ENCODE measurements at places on chromosomes 6 and 20. TPM values are rescaled to one million over a fixed set of nuclear protein-coding genes. Genes with fewer than 3 reads are reported as not detected.

The CST5 gene
- total RNA-seq = not detected

The TENT5A gene
- 23.1 TPM for total RNA-seq

The NRN1 gene
- 23.9 TPM for total RNA-seq

The SUMO4 gene
- 2.2 TPM for total RNA-seq

The VSX1 gene
- not detected for total RNA-seq

The AVP gene
- total RNA-seq = 0.18 TPM

The PNLDC1 gene
- total RNA-seq = 0.22 TPM

DNA sequence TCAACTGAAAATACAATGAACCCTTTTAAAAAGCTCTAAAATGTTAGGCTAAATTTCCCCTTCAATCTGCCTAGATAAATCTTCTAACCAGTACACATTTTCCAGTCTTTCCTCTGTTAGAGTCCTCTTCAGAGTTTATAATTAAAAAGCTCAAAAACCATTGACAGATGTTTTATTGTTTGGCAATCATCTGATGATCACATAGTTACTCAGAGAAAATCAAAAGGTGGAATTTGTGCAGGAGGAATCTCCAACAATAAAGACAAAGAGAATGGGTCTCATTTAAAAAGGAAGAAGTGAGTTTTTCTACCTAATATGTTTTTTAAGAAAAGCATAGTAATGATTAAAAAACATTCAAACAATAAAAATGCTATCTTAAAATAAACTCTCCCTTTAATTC, 3.1 kb downstream of the TRAPPC3L start:
- H3K36me3 ChIP-seq = no peaks in the 10 kb centered on the region
- H3K27ac ChIP-seq = no peak overlapping the region
- H3K4me1 ChIP-seq = no peaks in the 10 kb centered on the region
- no peak overlapping the region for H3K4me3 ChIP-seq
- no peaks in the 10 kb centered on the region for H3K27me3 ChIP-seq
- no peak for DNase-seq

- peaks cover 12% of the 10 kb centered on the region for H3K4me1 ChIP-seq
- H3K36me3 ChIP-seq = peaks cover 3% of the 10 kb centered on the region
- no peak overlapping the region for H3K27ac ChIP-seq
Measured at GRCh38 chr6:150680510-150680909, 80.8 kb downstream of the PLEKHG1 start.

- H3K27ac ChIP-seq = no peak overlapping the region
- DNase-seq = no peak
- no peak overlapping the region for H3K4me3 ChIP-seq
- peaks cover 14% of the 10 kb centered on the region for H3K4me1 ChIP-seq
- H3K27me3 ChIP-seq = no peaks in the 10 kb centered on the region
- H3K36me3 ChIP-seq = no peaks in the 10 kb centered on the region
Measured at GRCh38 chr6:3770023-3770720, 18.7 kb upstream of the PXDC1 start.

DNA sequence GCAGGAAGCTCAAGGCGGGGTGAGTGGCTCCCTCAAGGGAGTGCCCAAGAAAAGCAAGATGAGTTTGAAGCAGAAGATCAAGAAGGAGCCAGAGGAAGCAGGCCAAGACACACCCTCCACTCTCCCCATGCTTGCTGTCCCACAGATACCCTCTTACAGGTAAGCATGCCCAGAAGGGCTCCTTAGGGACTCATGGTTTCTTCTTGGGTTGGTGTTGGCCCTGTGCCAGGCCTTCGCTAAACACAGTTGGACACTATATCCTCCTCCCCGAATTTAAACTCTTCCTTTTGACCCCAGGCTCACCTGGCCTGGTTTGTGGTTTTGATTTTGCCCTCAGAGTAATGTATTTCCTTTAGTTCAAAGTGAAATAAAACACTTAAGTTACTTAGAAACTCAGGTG, 5.1 kb downstream of the BRPF3 start:
- peaks cover 69% of the 10 kb centered on the region for H3K36me3 ChIP-seq
- no peaks in the 10 kb centered on the region for H3K27me3 ChIP-seq
- no peak for DNase-seq
- peaks cover 6% of the 10 kb centered on the region for H3K4me1 ChIP-seq
- no peak overlapping the region for H3K4me3 ChIP-seq

- H3K27me3 ChIP-seq = no peaks in the 10 kb centered on the region
- no peaks in the 10 kb centered on the region for H3K36me3 ChIP-seq
- DNase-seq = no peak
- H3K4me1 ChIP-seq = no peaks in the 10 kb centered on the region
- no peak overlapping the region for H3K27ac ChIP-seq
Measured at GRCh38 chr6:138255443-138255842, 37.2 kb upstream of the PBOV1 start.

- H3K27ac ChIP-seq = no peak overlapping the region
- H3K27me3 ChIP-seq = peaks cover 12% of the 10 kb centered on the region
- no peak overlapping the region for H3K4me3 ChIP-seq
- no peaks in the 10 kb centered on the region for H3K36me3 ChIP-seq
Measured at GRCh38 chr20:61640131-61640870, 388.2 kb downstream of the CDH4 start.

DNA sequence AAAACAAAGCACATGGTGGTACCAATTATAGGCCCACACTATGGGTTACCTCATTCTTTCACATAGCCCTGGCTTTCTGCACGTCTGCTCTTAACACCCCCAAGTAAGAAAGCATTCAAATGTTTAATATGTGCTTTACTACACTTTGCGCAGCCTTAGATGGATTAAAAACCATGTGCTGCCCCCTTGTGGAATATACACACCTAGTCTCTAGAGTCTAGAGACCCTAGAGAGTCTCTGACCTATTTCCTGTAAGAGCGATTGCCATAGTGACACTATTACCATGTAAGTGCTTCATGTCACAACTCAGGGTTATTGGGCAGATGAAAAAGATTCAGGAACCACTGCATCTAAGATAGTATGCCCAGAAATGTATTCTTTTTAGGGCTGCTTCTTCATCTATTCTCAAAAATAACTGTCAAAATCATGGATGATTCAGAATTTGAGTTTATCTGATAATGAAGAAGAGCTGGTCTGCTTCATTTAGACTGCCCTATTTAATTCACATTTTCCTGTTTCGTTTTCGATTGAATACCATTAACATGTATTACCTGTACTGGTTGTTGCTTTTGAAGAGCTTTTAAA, 186.3 kb downstream of the ADGB start:
- H3K36me3 ChIP-seq = no peaks in the 10 kb centered on the region
- H3K4me3 ChIP-seq = no peak overlapping the region
- H3K27ac ChIP-seq = no peak overlapping the region
- no peaks in the 10 kb centered on the region for H3K27me3 ChIP-seq
- DNase-seq = peak; percentile 10
- no peaks in the 10 kb centered on the region for H3K4me1 ChIP-seq

GRCh38 chr20:6515261-6515660, 252.2 kb upstream of the BMP2 start:
- no peaks in the 10 kb centered on the region for H3K4me1 ChIP-seq
- no peak for DNase-seq
- no peak overlapping the region for H3K4me3 ChIP-seq
- no peaks in the 10 kb centered on the region for H3K27me3 ChIP-seq

GRCh38 chr6:56026455-56027180, 151.2 kb upstream of the BMP5 start:
- H3K36me3 ChIP-seq = no peaks in the 10 kb centered on the region
- no peak overlapping the region for H3K27ac ChIP-seq
- peak; percentile 57 for DNase-seq

- H3K4me1 ChIP-seq = no peaks in the 10 kb centered on the region
- H3K27ac ChIP-seq = no peak overlapping the region
Measured at GRCh38 chr6:92568541-92568940, 850.8 kb downstream of the EPHA7 start.

GRCh38 chr20:63363981-63364561, 2.9 kb upstream of the CHRNA4 start:
- H3K4me1 ChIP-seq = peaks cover 19% of the 10 kb centered on the region
- H3K27me3 ChIP-seq = peaks cover 54% of the 10 kb centered on the region
- DNase-seq = no peak

GRCh38 chr20:31663838-31664695, 26.4 kb downstream of the COX4I2 start:
- H3K27ac ChIP-seq = no peak overlapping the region
- no peaks in the 10 kb centered on the region for H3K27me3 ChIP-seq
- peaks cover 24% of the 10 kb centered on the region for H3K4me1 ChIP-seq
- DNase-seq = no peak

DNA sequence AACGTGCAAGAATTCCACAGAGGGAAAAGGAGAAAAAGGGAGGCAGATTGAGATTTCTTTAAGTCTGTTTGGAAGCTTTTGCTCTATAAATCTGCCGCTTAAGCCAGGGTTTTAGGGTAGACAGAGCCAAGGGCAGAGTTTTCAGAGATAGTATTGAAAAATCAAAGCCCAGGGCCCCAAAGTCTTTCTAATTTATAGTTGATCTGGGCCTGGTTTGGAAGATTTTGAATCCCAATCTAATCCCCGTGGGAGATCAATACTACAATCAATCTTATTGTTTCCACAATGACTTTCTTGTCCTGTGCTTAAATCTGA, 3.3 kb downstream of the BMP2 start:
- H3K27ac ChIP-seq = no peak overlapping the region
- DNase-seq = no peak
- peaks cover 37% of the 10 kb centered on the region for H3K27me3 ChIP-seq
- H3K4me3 ChIP-seq = peak overlapping the region; percentile 67
- H3K36me3 ChIP-seq = no peaks in the 10 kb centered on the region

- DNase-seq = peak; percentile 92
- H3K27ac ChIP-seq = peak overlapping the region; percentile 86
- no peak overlapping the region for H3K4me3 ChIP-seq
- no peaks in the 10 kb centered on the region for H3K27me3 ChIP-seq
- H3K4me1 ChIP-seq = peaks cover 4% of the 10 kb centered on the region
Measured at GRCh38 chr6:20952699-20953474, 418.6 kb downstream of the CDKAL1 start.

DNA sequence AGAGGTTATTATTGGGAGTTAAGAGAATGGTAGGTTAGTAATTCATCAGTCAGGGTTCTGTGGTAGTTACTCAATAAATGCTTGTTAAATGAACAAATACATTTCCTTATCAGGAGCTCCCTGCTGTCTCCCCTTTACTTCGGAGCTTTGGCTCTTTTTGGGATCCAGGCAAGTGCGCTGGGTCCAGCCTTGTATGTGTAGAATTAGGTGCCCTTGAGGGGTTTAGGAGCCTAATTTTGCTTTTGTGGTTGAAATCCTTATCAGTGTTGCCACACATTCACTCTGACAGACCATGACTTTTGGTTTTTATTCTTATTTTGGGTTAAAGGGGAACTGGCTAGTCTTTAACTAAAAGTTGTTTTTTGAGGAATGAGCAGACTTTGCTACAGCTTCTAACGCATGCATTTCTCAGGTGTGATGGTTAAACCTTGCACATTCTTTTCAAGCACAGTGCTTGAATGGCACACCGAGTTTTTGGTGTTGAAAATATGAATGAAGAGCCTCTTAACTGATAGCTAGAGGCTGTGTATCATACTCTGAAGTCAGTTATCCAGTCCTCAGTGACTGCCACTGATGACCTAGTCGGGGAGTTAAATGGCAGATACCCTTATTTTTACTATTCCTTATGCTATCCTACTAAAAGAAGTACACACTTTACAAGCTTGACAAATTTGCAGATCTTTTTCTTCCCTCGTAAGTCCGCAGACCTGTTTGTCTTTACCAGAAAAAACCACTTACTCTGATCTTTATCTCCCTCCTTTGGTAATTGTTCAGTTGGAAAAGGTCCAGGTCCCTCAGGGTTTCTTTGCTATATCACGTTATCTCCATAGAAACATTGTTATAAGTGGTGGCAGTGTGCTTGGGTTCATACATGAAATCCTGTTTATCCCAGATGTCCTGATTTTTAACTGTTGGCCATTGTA, 50.7 kb upstream of the PLCG1 start:
- no peaks in the 10 kb centered on the region for H3K27me3 ChIP-seq
- no peak overlapping the region for H3K4me3 ChIP-seq
- peaks cover 28% of the 10 kb centered on the region for H3K36me3 ChIP-seq
- DNase-seq = no peak
- no peaks in the 10 kb centered on the region for H3K4me1 ChIP-seq

Data from muscle of leg (tissue), 16 donors.